Calu3 (cell line): ENCODE measurements at places on chromosomes 13 and 19. TPM values are rescaled to one million over a fixed set of nuclear protein-coding genes. Genes with fewer than 3 reads are reported as not detected.

Gene MBD3L3
- not detected in 2 replicates for total RNA-seq

Gene ZSCAN4
- not detected in 2 replicates for total RNA-seq

Gene ACER1
- not detected in 2 replicates for total RNA-seq

GRCh38 chr19:5987077-5987818 is 9.3 kb upstream of the RANBP3 start:
- no peak overlapping the region for H3K27ac ChIP-seq
- peaks cover 6% of the 10 kb centered on the region for H3K36me3 ChIP-seq
- H3K4me1 ChIP-seq = no peaks in the 10 kb centered on the region

GRCh38 chr19:5249526-5249925 is 91.1 kb downstream of the PTPRS start:
- H3K27me3 ChIP-seq = no peaks in the 10 kb centered on the region
- DNase-seq = no peak
- H3K36me3 ChIP-seq = peaks cover 6% of the 10 kb centered on the region
- no peaks in the 10 kb centered on the region for H3K4me1 ChIP-seq

GRCh38 chr13:20547479-20547908 is 19.5 kb upstream of the IFT88 start:
- no peak overlapping the region for H3K4me3 ChIP-seq
- H3K36me3 ChIP-seq = no peaks in the 10 kb centered on the region
- no peak overlapping the region for H3K27ac ChIP-seq
- H3K4me1 ChIP-seq = peaks cover 9% of the 10 kb centered on the region
- no peaks in the 10 kb centered on the region for H3K27me3 ChIP-seq
- peak; percentile 22 for DNase-seq

DNA sequence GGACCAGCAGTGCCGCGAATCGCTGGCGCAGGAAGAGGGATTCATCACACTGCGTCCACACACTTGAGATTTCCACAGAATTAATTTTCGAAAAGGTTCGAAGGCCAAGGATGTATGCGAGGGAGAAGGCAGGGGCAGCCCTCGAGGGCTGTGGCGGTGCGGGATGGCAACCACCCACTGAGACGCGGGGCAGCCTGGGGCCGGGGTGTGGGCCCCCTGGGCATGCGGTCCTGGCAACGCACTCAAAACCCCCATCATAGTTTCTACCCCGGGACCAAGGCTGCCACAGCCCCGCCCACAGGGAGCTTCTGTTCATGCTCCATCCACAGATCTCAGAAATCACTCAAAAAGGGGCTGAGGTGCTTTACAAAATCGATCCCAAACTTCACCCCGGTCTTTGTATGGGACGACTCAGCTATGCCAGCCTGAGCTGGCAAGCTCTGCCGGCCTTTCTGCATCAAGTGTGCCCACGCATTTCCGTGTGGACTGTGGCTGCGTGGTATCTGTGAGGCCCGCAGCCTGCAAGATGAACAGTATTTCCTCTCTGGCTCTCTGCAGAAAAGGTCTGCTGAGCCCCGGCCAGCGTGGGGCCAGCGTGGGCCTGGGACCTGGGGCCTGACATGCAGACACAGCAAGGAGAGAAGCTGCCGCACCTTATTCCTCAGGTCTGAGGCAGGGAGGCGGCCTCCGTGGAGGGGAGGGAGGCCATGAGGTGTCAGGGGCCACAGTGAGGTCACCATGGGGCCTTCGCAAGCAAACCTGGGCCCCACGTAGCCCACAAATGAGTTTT is 19.2 kb downstream of the ZNF787 start:
- no peak overlapping the region for H3K4me3 ChIP-seq
- no peak for DNase-seq
- H3K27ac ChIP-seq = no peak overlapping the region
- no peaks in the 10 kb centered on the region for H3K27me3 ChIP-seq
- H3K4me1 ChIP-seq = peaks cover 18% of the 10 kb centered on the region
- peaks cover 49% of the 10 kb centered on the region for H3K36me3 ChIP-seq

GRCh38 chr13:40069173-40070044 is 413.9 kb downstream of the COG6 start:
- no peak overlapping the region for H3K4me3 ChIP-seq
- H3K4me1 ChIP-seq = peaks cover 4% of the 10 kb centered on the region
- no peaks in the 10 kb centered on the region for H3K27me3 ChIP-seq
- H3K36me3 ChIP-seq = no peaks in the 10 kb centered on the region
- no peak overlapping the region for H3K27ac ChIP-seq
- peak; percentile 67 for DNase-seq

DNA sequence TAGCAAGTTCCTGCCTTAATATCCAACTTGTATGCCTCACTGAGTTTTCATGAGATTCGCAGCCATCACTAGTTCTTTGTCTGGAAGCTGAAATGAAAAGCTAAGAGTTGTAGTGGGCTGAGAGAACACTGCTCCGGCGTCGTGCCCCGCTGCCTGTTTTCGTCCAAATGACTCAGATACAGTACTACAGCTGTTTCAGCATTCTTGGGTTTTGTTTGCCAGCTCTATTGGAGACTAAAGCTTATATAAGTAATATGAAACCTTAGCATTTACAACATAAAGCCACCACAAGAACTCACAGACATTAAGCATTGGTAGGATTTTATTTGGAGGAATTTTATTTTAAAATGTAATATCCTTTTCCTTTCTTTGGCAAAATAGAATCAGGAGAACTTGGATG is 299.7 kb downstream of the DLEU7 start:
- no peak for DNase-seq
- no peaks in the 10 kb centered on the region for H3K4me1 ChIP-seq
- no peak overlapping the region for H3K4me3 ChIP-seq
- H3K36me3 ChIP-seq = no peaks in the 10 kb centered on the region
